ENCODE measurements at places on chromosomes 1 and 21.

- DNase-seq: no peak
Measured at GRCh38 chr1:64828829-64829228, 84.0 kb downstream of the RAVER2 start.

- DNase-seq: no peak
Measured at GRCh38 chr1:15681349-15682292, 2.5 kb upstream of the PLEKHM2 start.

GRCh38 chr1:241459186-241459802 is 60.3 kb downstream of the FH start:
- no peak for DNase-seq

GRCh38 chr1:187236676-187237075 is 407.9 kb downstream of the PLA2G4A start:
- DNase-seq: no peak

GRCh38 chr1:9345922-9346321 is 53.2 kb downstream of the SPSB1 start:
- no peak for DNase-seq

DNA sequence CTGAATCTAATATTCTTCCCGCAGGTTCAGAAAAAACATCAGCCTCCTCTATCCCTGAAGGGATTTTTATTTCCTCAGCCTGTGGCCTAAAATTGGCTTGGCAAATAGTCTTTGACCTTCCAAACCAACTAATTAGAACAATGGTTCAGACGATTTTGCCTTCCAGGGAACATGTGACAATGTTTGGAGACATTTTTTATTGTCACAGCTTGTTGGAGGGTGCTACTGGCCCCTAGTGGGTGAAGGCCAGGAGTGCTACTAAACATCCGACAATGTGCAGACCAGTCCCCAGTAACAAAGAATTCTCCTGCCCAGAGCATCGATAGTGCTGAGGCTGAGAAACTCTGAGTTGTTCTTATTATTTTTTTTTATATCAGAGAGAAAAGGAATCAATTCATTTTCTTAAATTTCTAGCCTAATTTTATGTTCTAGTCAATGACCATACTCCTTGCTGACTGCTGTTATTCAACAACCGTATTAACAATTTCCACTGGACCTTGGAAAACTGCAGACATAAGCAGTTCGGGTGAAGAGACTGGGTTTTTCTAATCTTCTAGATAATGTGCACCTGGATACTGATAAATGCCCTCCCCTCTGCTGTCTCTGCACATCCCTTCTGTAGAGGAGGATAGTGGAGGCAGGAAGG is 280.7 kb downstream of the LMX1A start:
- DNase-seq: no peak

DNA sequence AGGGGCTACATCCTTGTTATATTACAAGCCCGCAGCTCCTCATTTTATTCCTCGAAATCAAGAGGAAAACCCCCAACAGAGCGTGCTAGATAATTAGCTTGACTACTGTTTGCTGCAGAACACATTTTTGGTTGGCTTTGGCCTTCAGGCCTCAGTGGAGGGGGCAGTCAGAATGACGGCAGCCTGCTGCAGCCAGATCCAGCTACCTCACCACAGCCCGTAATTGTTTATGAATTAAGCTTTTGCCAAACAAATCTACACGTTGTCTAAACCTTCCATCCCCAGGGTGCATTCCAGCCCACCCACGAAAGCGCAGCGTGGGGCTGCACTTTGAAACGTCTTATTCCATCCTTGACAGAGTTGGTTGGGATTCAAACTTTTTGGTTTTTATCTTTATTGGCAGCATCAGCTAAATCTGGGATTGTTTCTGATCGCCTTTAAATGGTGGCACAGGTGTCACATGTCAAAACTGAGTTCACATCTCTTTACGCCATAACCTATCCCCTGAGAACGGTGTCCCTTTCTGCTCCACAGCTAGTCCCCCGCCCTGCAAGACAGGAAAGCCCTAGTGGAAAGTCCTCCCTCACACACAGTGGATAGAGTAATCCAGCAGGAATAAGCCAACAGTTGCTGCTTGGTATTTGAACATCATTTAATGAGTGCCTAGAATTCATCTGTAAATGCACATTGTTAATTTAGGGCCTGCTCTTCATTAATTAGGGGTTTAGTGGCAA is 195.5 kb downstream of the LMO4 start:
- no peak for DNase-seq

GRCh38 chr1:91768786-91769725 is 116.9 kb downstream of the TGFBR3 start:
- no peak for DNase-seq

All from activated naive CD8-positive, alpha-beta T cell treated with anti-CD3 and anti-CD28 coated beads, Interleukin-2, amount 50 U/mL, for 16 hours (primary cell).